ENCODE measurements at places on chromosomes 6 and 20.
A peak's percentile ranks its signal among the peaks of the same experiment; 100 is the strongest.

DNA sequence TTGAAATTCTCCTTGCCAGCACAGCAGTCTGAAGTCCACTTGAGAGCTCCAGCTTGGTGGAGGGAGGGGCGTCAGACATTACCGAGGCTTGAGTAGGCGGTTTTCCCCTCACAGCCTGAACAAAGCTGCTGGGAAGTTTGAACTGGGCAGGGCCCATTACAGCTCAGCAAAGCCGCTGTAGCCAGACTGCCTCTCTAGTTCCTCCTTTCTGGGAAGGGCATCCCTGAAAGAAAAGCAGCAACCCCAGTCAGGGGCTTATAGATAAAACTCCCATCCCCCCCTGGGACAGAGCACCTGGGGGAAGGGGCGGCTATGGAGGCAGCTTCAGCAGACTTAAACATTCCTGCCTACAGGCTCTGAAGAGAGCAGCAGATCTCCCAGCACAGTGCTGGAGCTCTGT is 325.3 kb downstream of the GJA1 start:
- DNase-seq = no peak

DNA sequence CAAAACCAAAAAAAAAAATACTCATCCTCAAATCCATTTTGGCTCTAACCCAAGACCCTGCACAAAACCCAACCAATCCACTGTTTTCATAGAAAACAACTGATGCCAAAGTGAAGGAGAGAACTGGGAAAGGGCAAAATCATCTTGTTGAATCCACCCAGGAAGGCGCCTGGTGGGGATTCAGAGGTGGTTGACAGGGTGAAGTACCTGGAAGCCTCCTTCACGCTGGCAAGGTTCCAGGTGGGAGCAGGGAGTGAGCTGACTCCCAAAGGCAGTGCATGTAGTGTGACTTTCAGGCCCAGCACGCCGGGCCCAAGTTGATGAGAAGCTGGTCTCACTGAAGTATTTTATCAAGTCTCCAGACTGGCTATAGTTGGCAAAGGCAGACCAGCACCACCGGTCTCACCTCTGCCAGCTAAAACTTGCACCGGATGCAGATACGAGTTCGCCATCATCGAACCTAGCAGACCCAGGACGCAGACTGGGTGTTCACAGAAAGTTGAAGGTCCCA is 16.5 kb downstream of the PPP1R10 start:
- no peak for DNase-seq

DNA sequence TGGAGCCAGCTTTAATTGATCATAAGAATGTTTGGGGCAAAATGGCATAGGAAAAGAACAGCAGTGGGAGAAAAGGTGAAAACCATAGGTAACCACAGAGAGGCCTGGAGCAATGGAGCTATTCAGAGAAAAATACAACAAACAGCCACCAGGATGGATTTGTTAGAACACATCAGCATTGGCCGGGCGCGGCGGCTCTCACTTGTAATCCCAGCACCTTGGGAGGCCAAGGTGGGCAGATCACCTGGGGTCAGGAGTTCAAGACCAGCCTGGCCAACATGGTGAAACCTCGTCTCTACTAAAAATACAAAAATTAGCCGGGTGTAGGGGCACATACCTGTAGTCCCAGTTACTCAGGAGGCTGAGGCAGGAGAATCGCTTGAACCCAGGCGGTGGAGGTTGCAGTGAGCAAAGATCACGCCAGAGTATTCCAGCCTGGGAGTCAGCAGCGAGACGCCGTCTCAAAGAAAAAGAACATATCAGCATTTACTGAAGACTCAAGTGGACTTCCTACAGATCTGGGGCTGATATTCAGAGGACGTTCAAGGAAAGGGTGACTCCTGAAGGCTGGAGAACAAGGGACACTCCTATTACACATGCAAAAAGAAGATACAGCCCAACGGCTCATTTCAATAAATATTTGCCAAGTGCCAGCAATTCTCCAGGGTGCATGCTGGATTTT is 20.2 kb downstream of the SNHG17 start:
- DNase-seq = no peak

GRCh38 chr6:136014454-136015437 is 163.2 kb downstream of the PDE7B start:
- DNase-seq = peak; percentile 39

DNA sequence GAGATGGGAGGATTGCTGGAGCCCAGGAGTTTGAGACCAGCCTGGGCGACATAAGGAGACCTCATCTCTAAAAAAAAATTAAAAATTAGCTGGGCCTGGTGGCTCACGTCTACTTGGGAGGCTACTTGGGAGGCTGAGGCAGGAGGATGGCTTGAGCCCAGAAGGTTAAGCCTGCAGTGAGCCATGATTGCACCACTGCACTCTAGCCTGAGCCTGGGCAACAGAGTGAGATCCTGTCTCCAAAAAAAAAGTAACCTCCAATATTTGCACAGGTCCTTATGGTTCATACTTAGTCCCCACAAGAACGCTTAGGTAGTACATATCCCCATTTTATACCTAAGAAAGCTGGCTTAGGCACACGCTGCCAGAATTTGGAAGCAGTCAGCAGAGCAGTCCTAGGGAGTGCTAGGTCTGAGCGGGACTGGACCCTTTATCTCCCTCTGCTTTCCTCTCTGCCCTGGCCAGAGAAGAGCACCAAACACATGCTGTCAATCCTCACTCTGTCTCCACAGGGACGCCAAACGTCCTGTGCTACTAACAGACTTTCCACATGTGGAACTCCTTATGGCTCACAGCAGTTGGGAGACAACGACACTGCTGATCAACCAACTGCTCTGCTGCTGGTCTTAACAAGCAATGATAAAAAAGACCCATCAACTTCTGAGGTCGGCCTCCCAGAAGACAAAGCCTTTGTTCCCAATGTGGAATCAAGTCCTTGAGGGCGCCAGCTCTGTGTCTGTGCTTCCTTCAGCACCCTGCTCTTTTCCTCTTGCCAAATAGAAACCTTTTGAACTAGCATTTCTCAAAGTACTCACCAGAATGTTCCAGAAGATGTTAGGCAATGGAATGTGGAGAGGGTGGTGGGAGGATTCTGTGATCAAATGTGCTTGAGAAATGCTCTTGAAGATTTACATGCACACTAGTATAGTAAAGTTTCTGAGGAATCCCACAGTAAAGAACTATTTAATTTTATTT is 226.3 kb upstream of the DTNBP1 start:
- no peak for DNase-seq

- DNase-seq = no peak
These were observed 126.2 kb downstream of the IMPG1 start for GRCh38 chr6:75946146-75946831.

DNA sequence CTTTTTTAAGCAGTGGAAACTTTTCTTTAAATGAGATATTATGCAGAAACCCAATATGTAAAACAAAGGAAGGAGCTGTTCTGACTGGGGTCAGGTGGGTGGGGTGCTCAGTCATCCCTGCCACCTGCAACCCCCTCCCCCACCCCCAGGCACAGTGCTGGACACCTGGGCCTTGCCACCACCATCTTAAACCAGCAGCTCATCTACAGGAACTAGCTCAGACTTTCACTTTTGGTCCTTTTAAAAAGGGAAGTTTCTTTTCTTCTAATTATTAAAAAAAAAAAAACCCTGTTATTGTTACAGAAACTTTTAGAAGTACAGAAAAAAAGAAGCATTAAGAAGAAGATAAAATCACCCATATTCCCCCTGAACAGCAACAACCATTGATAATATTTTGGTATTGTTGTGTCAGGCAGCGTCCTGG is 37.1 kb downstream of the PPP1R16B start:
- DNase-seq = no peak

DNA sequence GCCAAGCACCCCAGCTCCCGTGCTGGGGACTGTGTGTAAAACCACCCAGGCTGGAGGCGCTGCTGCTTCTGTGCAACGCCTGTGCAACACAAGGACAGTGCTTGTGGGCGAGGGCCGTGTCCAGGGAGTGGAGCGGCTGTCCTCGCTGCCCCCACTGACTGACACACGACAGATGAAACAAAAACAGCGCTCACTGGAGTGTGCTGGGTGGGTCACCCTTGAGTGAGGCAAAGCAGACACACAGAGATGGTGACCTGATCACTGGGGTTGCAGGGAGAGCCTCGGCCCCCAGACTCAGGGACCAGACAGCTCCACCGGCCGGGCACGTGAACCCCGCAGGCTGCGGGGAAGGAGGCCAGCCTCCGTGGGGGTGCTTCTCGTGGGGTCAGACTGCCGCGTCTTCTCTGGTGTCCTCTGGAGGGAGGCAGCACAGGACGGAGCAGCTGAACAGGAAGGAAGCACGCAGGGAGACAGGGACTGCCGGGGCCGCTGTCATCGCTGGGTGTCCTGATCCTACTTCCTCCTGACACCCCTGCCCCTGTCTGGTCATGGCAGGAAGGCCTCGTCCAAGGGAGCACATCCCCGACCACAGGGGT is 75.9 kb upstream of the CST7 start:
- DNase-seq = no peak

DNA sequence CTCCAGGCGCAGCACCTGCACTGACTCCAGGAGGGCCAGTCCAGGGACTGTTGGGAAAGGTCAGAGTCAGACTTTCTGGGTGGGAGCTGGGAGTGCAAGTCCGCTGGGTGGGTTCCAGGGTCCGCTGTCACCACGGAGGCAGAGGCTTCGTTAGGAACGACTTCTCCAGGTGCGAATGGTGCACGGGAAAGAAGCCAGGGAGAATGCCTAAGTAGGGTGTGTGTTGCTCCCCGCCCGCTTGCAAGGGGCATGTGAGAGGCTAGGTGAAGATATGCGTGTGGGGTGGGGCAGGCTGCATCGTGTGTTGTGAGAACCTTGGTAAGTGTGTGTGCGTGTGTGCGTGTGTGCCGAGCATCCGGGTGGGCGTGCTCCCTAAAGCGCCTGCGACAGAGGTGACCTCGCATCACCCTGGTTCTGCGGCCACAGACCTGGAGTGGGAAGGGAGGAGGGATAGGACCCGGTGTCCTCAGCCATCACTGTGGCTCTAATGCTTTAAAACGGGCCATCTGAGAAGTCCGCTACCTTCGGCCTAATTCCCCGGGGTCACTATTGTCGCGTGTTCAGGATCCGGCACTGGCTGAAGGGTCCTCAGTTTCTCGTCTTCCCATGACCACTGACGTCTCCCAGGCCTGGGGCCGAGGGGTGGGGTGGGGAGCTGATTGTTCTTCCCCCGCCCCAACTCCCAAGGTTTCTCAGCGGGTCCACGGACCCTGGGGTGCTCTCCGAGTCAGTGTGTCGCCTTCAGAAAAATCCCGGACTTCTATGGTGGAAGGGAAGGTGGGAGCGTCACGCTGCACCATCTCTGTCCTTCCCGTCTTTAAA is 6.1 kb downstream of the SLC32A1 start:
- DNase-seq = no peak

GRCh38 chr20:50240092-50240491 is 49.5 kb downstream of the CEBPB start:
- no peak for DNase-seq

DNA sequence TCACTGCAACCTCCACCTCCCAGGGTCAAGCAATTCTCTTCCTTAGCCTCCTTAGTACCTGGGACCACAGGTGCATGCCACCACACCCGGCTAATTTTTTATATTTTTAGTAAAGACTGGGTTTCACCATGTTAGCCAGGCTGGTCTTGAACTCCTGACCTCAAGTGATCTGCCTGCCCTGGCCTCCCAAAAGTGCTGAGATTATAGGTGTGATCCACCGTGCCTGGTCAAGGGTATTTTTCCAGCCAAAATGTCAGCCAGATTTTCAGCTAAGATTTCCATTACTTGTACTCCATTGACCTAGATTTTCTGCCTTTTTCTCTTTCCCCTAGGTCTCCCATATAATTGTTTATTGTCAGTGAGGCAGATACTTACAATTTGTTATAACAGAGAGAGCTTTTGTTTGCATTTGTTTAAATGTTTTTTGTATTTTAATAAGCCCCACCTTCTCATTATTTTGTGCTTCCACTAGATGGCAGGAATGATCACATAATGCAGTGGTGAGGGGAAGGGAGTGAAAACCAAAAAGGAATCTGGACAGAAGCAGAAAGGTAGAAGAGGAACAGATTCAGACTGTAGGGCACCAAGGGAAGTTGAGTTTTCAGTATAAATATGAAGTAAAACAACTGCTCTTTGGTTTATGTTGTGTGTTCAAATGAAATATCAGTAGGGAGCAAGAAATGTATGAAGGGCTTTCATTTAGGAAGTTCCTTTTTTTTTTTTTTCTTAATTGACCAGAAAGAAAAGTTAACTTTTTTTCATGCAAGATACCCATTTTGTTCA is 29.7 kb downstream of the RPF2 start:
- no peak for DNase-seq

GRCh38 chr6:116405652-116406356 is 35.1 kb downstream of the DSE start:
- no peak for DNase-seq

GRCh38 chr6:56244528-56245253 is 2.7 kb downstream of the COL21A1 start:
- DNase-seq = no peak

DNA sequence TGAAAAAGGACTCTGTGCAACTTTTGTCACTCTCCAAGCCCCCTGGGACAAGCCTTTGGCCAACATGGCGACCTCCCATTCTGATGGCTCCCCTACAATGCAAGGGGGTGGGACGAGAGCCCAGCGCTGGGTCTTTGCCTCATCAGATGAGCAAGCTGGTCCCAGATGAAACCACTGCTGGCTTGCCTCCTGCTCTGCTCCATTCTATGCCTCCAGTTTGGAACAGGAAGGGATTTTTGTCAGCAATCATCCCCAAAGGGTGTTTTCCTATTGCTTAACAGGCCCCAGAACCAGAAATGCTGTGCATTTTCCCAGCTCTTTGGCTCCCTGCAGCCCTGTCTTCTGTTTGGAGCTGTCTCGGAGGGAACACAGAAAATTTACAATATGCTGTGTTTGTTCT is 412.7 kb downstream of the MAFB start:
- DNase-seq = no peak

- no peak for DNase-seq
These were observed 113.3 kb downstream of the SASH1 start for GRCh38 chr6:148455674-148456558.

DNA sequence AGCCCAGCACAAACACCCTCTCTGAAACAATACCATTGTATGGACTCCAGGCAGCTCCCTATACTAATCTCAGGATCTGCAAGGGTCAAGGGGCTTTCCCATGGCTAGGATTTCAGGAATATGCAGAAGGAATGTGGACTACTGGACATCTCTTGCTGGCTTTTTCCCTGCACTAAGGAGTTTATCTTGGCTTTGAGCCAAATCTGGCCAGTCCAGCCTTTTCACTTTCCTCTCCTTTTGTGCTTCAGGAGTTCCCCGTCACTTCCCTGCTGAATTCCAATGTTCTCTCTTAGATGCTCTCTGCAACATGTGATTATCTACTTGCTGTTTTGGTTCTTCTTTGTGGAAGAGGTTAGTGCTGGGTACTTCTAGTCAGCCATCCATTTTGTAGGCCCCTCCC is 568.2 kb downstream of the HDGFL1 start:
- peak; percentile 7 for DNase-seq

GRCh38 chr20:58440021-58440767 is 51.2 kb downstream of the VAPB start:
- no peak for DNase-seq

GRCh38 chr6:122289762-122290539 is 109.5 kb upstream of the HSF2 start:
- DNase-seq = no peak

DNA sequence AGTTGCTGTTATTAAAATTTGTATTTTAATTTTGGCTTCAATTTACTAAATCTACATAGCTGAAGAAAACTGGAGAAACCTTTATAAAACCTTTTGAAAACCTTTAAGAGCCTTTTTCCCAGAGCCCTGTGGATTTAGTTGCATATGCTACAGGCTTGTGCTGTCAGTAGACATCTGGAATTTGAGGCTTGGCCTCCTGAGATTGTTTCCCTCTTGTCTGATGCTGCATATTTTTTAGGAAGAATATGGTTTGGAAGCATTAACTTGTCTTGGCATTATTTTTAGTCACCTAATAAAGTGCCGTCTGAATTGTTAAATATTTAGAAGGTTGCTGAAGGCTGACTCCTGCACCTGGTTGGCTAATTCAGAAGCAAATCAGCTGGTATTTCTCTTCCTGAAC is 369.4 kb downstream of the UTRN start:
- DNase-seq = no peak

Measured in NCI-H2227 treated with DMSO at 0.1 percent for 48 hours (cell line).